ENCODE measurements at places on chromosomes 13 and 19. TPM values are rescaled to one million over a fixed set of nuclear protein-coding genes. Genes with fewer than 3 reads are reported as not detected.

DNA sequence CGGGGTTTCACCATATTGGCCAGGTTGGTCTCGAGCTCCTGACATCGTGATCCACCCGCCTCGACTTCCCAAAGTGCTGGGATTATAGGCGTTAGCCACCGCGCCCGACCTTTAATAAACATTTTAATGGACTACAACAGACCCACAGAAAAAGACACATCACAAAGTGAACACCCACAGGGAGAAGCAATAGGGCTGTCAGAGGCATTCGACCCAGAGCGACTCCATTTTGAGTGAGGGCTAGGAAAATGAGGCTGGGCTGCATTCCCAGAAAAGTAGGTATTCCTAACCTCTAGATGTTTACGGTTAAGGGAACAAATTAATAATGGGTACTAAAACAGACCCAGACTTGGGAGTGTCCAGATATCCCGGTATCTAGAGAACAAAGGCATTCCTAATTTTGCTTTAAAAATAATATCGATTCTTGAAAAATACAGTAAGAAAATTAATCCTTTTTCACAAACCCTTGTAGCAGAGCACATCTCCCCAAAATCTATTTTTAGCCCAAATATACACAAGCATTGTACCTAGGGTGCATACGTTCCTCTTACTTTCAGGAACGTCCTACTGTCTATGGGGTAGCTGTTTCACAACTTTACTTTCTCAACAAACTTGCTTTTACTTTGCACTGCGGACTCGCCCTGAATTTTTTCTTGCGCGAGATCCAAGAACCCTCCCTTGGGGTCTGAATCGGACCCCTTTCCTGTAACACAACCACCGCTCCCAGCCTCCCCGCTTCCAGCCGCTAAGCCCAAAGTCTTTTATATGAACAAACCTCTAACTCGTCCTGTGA lies 811 bp upstream of the ZNF8 start:
- DNase-seq: no peak

GRCh38 chr19:3516675-3517207 lies 10.6 kb downstream of the FZR1 start:
- peak; percentile 69 for DNase-seq

DNA sequence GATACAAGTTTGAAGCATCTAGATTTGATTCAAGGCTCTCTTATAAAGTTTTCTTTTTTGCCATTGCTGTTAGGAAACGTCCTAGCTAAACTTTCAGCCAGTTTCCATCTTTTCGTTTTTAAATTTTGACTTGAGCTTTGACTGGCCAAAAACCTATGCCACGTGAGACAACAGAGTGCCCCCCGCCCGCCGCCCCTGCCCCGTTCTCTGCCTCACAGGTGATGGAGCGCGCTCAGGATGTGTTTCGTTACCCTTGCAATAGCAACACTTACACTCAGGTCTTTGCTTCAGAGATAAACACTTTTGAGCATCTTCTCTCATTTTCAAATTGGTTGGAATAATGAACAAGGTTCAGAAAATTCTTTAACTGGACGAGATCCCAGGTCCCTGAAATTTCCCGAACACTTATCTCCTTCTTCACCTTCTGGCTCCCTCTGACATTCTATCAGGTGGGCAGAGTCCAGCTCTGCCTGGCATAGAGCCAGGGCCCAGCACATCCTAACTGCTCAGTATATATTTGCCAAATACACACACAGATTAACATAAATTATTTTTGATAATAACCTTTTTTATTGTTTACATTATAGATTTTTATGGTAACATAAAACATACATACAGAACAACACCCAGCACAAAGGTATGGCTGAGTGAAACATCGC lies 301.1 kb downstream of the IRS2 start:
- DNase-seq: no peak

DNA sequence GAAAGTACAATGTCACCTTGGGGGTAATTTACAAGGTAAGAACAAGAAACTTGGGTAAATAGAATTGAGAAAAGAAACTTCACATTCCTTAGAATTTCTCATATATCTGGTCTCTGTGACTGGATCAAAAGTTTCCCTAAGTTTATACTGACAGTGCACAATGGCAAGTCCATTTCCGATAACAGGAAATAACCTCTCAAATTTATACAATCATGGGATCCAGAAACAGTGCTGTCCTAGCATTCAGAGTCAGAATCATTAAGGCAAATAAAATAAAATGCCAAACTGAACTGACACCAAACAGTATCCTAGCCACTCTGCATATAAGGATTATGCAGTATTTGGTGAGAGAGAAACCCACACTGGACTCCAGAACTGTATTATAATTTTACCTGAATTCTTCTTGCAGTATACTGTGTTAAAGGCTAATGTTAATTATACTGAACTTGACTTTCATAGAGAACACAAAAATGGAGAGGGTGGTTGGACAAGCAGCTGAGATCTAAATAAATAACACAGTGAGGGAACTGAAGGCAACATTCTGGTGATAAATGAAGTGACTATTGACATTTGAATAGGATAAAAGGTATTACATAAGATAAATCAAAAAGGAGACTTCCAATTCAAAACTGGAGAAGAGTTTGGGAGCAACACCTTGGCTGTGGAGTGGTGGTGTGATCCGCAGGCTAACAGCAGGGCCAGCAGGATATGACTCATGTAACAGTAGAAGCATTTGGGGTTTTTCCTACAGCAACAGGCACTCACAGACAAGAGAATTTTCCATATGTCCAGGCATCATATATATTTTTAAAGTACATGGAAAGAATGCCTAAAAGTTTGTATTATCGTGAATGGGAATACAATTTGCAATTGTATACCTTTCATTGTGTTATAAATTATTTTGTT lies 932.5 kb upstream of the MIR17HG start:
- DNase-seq: no peak

GRCh38 chr19:55472463-55472862 lies 4.0 kb upstream of the ZNF628 start:
- DNase-seq: no peak

DNA sequence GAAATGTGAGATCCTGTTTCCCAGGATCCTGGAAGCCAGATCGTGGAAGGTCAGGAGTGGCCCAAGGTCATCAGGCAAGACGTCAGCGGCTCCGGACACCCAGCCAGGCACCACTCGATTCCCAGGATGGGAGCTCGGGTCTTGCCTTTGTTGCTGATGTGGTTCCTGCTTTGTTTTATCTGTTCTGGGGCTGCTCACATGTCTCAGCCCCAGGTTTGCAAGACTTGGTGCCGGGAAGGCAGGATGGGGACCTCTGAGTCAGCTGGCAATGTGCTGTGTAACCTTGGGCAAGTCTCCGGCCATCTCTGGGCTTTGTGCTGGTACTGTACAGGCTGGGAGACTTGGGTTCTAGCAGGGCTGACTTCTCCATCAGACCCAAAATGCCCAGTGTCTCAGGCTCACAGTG lies 1.4 kb upstream of the FCHO1 start:
- peak; percentile 76 for DNase-seq

DNA sequence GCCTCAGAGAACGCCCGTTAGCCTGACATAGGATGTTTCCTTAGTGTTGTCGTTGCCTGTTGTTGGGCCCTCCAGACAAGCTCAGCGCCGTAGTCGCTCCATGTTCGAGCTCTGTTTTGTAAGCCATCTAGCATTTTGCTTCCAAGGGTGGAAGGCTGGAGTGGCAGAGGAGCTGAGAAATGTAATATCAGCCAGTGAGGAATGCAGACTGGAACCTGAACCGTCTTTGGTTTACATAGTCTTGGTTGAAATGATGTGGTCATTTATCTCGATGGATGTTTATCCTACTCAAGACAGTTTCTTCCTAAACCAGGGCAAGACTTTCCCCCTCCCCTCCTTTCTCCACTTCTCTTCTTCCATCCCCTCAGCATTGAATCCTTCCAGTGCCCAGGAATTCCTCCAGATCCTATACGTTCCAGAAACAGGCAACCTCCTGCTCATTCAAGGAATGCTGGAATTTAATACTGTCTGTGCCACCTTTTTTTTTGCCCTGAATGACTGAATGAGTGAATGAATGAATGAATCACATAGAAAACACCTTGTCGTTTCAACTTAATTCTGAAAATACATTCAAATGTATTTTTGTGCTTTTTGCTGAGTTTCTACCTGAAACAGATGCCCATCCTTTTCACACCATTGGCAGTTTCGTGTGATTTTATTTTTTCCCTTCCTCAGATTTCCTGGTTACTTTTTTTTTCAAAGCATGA lies 109.5 kb upstream of the MBNL2 start:
- no peak for DNase-seq

- DNase-seq: no peak
These were observed 91.8 kb downstream of the COL4A2 start for GRCh38 chr13:110398564-110399507.

- no peak for DNase-seq
These were observed 1.4 kb upstream of the CIC start for GRCh38 chr19:42267644-42268141.

- DNase-seq: no peak
These were observed 93.0 kb downstream of the ITGBL1 start for GRCh38 chr13:101545521-101545920.

- no peak for DNase-seq
These were observed 10.3 kb upstream of the GARRE1 start for GRCh38 chr19:34243876-34244578.

DNA sequence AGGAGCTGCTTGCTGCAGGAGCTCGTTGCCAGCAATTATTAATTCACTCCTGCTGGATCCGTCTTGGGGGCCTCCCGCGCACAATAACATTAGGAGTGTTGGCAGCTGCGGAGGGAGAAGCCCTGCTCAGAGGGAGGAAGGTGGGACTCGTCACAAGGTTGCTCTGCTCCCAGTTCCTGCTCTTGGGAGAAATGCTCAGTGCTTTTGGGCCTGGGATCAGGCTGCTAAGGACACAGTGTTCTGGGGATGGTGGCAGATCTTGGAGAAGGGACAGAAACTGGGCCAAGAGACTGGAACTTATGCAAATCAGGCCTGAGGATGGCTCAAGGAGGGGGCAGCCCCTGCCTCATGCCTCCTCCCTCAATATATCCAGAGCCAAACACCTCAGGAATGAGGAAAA lies 78.9 kb upstream of the OLFM4 start:
- no peak for DNase-seq

- DNase-seq: peak; percentile 8
These were observed 18.1 kb downstream of the N4BP2L1 start for GRCh38 chr13:32409561-32410421.

GRCh38 chr19:34259367-34260095 lies 5.2 kb downstream of the GARRE1 start:
- DNase-seq: no peak

DNA sequence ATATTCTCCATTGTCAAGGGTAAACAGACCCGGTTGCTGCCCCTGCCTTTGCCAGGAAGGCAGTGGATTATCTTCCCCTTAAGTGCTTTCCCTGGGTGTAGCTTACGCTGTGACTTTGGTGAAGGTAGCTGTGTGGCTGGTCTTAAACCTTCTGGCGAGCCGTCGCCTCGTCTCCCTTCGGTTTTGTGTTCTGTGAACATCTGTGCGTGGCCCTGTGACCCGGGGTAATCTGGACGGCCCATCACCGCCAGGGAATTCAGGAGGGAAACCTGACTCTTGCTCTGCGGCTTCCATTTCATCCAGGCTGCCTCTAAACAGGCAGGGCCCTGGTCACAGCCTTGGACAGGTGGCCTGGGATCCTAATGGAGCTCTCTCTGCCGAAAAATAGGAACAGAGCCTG lies 78.7 kb downstream of the SHISA2 start:
- no peak for DNase-seq

DNA sequence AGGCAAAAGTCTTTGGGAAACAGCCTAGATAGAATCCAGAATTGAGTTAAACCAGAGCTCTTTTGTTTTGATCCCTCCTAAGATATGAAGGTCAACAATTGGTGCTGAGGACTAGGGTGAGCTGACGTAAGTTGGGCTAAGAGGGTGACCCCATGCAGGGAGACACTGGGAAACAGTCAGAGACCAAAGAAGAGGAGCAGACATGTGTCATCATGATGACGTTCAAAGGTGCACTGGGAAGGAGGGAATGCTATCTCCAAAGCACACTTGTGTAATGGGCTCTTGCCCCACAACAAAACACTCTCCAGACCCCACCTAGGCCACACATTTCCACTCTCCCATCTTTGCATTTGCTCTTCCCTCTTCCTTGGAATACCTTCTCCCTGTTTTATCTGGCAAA lies 481.4 kb downstream of the COG6 start:
- no peak for DNase-seq

- DNase-seq: peak; percentile 29
These were observed 14.2 kb downstream of the FBXO46 start for GRCh38 chr19:45716359-45717130.

DNA sequence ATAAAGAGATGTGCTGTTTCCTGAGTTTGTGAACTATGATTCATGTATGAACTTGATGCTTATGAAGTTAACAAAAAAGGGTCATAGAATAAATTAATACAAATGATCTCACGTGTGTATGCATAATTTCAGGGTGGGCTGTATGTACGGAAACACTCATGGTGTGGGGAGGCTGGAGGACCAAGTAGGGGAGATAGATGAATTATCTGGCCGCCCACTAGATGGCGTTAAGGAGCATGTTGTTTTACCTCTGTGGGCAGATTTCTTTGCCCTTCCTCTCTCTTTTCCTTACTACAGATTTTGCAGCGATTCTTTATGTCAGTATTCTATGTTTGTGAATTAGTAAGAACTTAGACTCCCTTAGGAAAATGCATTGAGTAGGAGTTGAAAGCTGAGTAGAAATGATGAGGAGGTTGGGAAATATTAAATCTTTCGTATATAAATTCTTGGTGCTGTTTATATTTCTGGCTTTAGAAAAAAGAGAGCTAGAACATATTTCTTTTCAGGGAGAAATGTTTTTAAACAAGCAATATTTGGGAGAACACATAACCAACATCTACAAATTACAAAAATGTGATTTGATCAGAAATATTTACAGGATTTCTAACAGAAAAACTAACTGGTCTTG lies 47.4 kb upstream of the TMTC4 start:
- DNase-seq: peak; percentile 77

DNA sequence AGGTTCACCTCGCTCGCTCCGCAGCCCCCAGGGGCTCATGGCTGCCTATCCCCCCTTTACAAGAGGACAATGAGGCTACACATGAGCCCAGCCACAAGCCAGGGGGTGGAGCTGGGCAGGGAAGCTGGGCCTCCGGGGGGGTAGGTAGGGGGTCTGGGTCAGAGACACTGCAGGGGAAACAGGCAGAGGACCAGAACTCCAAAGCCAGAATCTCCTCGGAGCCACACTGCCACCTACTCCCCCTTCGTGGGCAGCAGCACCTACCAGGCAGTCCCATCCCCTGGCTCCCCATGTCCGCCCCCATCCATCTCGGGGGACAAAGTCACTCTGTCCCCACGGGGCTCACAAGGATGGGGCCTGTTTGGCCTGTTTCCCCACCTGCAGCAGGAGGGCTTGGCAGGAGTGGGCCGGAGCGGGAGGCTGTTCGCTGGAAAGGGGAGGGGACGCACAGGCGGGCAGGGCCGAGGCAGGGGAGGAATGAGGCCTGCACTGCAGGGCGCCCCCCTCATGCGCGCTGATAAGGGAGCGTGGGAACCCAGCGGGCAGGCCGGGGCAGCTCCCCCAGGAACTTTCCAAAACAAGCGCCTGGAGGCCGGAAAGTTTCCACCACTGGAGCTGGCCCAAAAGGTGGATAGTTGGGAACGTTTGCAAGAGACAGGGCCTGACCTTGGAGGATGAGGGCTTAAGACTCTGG lies 545 bp upstream of the ISYNA1 start:
- no peak for DNase-seq

Gene ZIC2
- not detected for total RNA-seq

Gene GGN
- total RNA-seq: 0.51 TPM

Gene ATP12A
- 0.09 TPM for total RNA-seq

Gene CLEC4G
- not detected for total RNA-seq

Gene PRODH2
- total RNA-seq: not detected

Gene PTH2
- total RNA-seq: not detected

Gene MBNL2
- total RNA-seq: 16.7 TPM

Gene PALM3
- total RNA-seq: not detected

Measured in activated CD4-positive, alpha-beta T cell treated with anti-CD3 and anti-CD28 coated beads for 36 hours (primary cell).